Tibial nerve (tissue), 4 donors: ENCODE measurements at places on chromosomes 12 and 14. TPM values are rescaled to one million over a fixed set of nuclear protein-coding genes. Genes with fewer than 3 reads are reported as not detected.

DNA sequence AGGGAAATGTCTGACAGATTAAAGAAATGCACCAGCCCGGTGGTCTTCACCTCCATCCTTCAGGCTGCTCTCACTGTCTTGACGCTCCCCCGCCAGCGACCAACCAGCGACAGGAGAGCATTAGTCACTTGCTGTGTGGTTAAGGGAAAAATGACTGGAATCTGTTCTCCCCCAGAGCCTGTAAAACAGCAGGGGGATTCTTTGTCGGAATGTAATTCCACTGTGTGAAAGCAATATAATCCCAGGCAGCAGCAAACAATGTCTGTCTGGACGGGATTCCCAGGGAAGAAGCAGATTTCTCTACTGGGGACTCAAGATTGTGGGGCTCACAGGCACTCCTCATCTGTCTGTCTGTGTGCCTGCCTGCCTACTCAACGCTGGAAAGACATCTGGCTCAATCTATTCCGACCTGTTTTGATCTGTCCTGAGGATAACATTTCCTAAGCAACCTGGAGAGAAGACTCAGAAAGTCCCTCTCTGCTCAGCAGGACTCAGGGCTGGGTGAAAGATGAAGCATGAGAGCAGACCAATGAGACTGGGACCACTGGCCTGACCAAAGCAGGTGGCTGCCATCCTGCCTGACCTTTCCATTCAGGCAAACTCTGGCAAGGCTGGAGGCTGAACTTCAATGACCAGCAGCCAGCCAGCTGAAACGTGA lies 54.6 kb downstream of the NUAK1 start:
- DNase-seq = no peak

The RBM19 gene
- total RNA-seq = 38.0 TPM

The ARHGAP9 gene
- total RNA-seq = 5.2 TPM

The FOXN4 gene
- not detected for total RNA-seq

The CCDC175 gene
- not detected for total RNA-seq

GRCh38 chr14:106347890-106348755 lies 821.7 kb downstream of the TMEM121 start:
- DNase-seq = no peak

The CARMIL3 gene
- 0.44 TPM for total RNA-seq
